ENCODE measurements at places on chromosomes 5 and 9. TPM values are rescaled to one million over a fixed set of nuclear protein-coding genes. Genes with fewer than 3 reads are reported as not detected.

GRCh38 chr5:131627207-131627865 lies 7.7 kb downstream of the RAPGEF6 start:
- no peaks in the 10 kb centered on the region for H3K36me3 ChIP-seq
- no peaks in the 10 kb centered on the region for H3K27me3 ChIP-seq
- H3K4me1 ChIP-seq: peaks cover 30% of the 10 kb centered on the region
- no peak overlapping the region for H3K27ac ChIP-seq
- no peak for DNase-seq

DNA sequence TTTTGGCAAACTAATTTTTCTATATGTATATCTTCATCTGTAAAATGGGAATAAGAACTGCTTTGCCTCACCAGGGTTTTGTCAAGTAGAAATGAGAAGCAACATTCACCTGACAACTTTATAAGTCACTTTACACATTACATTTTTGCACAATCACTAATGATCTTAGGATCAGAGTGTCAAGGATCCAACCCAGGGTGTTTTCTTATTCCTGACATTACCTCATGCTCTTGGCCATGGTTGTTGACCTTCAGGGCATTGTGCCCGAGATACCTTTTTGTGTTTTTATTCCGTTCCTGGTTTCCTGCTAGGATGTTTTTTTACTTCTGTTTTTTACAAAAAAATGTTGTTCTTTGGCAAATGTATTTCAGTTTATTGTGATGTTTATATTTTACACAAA lies 22.2 kb upstream of the RASA1 start:
- H3K36me3 ChIP-seq: no peaks in the 10 kb centered on the region
- no peak for DNase-seq
- no peak overlapping the region for H3K4me3 ChIP-seq
- no peaks in the 10 kb centered on the region for H3K27me3 ChIP-seq
- H3K27ac ChIP-seq: no peak overlapping the region

GRCh38 chr5:134003817-134004625 lies 754 bp downstream of the VDAC1 start:
- H3K27ac ChIP-seq: peak overlapping the region; percentile 100
- peak overlapping the region; percentile 90 for H3K4me3 ChIP-seq
- peaks cover 12% of the 10 kb centered on the region for H3K36me3 ChIP-seq

DNA sequence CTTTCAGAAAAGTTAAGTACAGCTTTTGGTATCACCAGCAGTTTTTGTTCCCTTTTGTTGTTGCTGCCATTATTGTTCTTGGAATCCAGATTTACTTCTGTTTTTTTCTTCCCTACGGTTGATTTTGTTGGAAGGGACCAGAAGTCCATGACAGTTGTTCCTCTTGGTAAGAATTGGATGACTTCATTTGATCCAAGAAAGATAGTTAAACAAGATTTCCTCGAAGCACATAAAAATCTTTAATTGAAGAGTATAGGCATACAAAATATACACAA lies 65.4 kb downstream of the CDC42SE2 start:
- no peak overlapping the region for H3K27ac ChIP-seq
- H3K36me3 ChIP-seq: no peaks in the 10 kb centered on the region
- H3K4me3 ChIP-seq: no peak overlapping the region

GRCh38 chr5:89372176-89372575 lies 489.2 kb upstream of the MEF2C start:
- DNase-seq: no peak
- H3K27me3 ChIP-seq: no peaks in the 10 kb centered on the region
- H3K4me1 ChIP-seq: no peaks in the 10 kb centered on the region
- no peaks in the 10 kb centered on the region for H3K36me3 ChIP-seq
- H3K27ac ChIP-seq: no peak overlapping the region
- no peak overlapping the region for H3K4me3 ChIP-seq

- H3K36me3 ChIP-seq: no peaks in the 10 kb centered on the region
- no peak for DNase-seq
- H3K4me3 ChIP-seq: no peak overlapping the region
- no peaks in the 10 kb centered on the region for H3K4me1 ChIP-seq
- no peak overlapping the region for H3K27ac ChIP-seq
Measured at GRCh38 chr5:61055434-61056006, 106.7 kb downstream of the SMIM15 start.

- H3K27ac ChIP-seq: no peak overlapping the region
- no peak for DNase-seq
- H3K4me1 ChIP-seq: no peaks in the 10 kb centered on the region
- no peaks in the 10 kb centered on the region for H3K27me3 ChIP-seq
- H3K36me3 ChIP-seq: no peaks in the 10 kb centered on the region
Measured at GRCh38 chr9:76605321-76605900, 146.4 kb downstream of the GCNT1 start.

DNA sequence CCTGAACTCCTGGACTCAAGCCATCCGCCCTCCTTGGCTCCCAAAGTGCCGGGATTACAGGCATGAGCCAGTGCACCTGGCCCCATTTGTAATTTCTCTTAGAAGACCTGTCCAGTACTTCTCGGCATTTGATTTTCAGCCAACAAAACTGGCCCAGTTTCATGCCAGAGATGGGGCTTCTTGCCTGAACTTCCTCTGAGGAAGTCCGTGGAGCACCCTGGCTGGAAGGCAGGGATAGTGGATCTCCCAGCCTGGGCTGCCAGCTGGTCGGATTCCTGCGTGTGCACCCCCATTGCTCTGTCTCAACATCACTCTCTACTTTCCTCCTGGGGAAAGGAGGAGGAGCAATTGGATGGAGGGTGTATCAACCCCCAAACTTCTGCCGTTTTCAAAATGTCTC lies 39.0 kb downstream of the FAM78A start:
- H3K4me1 ChIP-seq: peaks cover 49% of the 10 kb centered on the region

DNA sequence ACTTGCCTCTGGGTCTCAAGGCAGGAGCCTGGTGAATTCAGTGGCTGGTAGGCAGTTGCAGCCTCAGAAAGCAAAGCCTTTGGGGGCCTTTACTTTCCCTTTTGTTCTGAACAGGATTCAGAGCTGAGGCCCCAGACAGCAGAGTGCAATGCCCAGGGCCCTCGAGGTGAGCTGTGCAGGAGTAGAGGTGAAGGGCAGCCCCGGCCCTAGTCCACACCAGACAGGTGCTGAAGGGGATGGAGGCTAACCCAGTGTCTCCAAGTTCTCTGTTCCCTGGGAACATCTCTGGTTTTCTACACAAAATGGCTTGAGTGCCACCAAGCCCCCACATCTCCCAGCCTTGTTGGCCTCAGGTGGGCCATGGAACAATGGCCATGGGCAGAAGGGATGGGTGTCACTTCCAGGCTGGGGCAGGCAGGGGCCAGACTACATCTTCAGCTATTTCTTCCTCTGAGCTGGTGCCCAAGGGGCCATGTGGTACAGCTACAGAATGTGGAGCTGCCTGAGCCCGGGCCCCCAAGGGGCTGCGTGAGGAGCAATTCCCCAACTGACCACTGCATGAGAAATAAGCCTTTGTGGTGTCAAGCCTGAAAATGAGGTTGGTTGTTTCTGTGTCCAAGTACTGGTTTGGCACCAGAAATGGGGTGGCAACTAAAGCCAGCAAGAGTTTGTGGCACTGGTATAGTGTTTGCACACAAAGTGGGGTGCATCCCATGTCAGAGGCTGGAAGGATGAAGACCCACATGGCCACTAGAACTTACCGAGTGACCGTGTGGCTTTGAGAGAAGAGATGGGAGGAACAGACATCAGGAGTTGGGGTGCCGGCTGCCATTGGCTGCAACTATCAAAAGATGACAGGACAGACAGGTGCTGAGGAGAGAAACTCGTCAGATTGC lies 57.8 kb downstream of the BARX1 start:
- H3K4me3 ChIP-seq: no peak overlapping the region
- no peak for DNase-seq
- H3K4me1 ChIP-seq: no peaks in the 10 kb centered on the region
- no peaks in the 10 kb centered on the region for H3K27me3 ChIP-seq

- peaks cover 8% of the 10 kb centered on the region for H3K4me1 ChIP-seq
- DNase-seq: no peak
- no peak overlapping the region for H3K4me3 ChIP-seq
Measured at GRCh38 chr5:131511934-131512333, 123.1 kb downstream of the RAPGEF6 start.

DNA sequence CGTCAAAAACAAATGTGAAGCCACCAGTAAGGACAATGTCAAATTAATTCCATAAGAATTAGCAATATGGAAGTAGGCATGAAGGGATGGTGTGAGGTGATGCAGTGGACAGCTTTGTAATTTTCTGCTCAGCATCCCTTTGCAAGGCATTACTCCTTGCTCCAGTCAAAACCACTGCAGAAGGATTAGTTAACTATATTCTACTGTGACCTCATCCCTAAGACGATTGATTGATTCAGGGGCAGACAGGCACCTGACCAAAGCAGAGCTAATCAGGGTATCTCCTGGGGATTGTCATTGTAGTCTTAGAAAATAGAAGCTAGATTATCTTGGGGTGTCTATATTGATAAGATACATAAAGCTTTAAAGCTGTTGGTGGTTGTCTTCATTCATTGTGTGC lies 98.7 kb downstream of the NMUR2 start:
- H3K4me3 ChIP-seq: no peak overlapping the region
- H3K4me1 ChIP-seq: no peaks in the 10 kb centered on the region
- no peaks in the 10 kb centered on the region for H3K36me3 ChIP-seq
- H3K27me3 ChIP-seq: no peaks in the 10 kb centered on the region
- H3K27ac ChIP-seq: no peak overlapping the region
- no peak for DNase-seq

- DNase-seq: no peak
- peaks cover 3% of the 10 kb centered on the region for H3K4me1 ChIP-seq
- no peak overlapping the region for H3K27ac ChIP-seq
- H3K36me3 ChIP-seq: no peaks in the 10 kb centered on the region
Measured at GRCh38 chr5:5983261-5983980, 394.9 kb downstream of the MED10 start.

- no peaks in the 10 kb centered on the region for H3K36me3 ChIP-seq
- no peaks in the 10 kb centered on the region for H3K27me3 ChIP-seq
- no peaks in the 10 kb centered on the region for H3K4me1 ChIP-seq
- H3K27ac ChIP-seq: peak overlapping the region; percentile 77
- peak; percentile 91 for DNase-seq
Measured at GRCh38 chr5:68170826-68171558, 44.6 kb upstream of the PIK3R1 start.

GRCh38 chr9:83061990-83062650 lies 822 bp downstream of the RASEF start:
- no peaks in the 10 kb centered on the region for H3K36me3 ChIP-seq
- DNase-seq: no peak
- peaks cover 19% of the 10 kb centered on the region for H3K4me1 ChIP-seq

DNA sequence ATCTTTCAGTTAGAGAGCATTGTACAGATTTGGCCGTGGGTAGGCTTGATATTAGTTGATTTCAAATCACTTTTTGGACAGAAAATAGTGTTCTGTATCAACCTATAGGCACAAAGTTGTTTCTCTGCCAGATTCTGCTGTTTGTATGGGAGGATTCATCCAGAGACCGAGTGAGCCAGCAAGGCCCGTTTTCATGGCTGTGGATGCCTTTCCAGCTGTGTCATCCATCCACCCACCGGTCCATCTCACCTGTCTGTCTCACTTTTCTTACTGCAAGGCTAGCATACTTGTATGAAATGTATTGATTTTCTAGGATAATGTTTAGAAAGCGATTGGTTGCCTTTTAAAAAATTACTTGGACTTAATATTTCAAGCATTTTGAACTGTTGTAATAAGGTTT lies 34.4 kb downstream of the ICE1 start:
- H3K27me3 ChIP-seq: no peaks in the 10 kb centered on the region
- H3K27ac ChIP-seq: no peak overlapping the region
- no peaks in the 10 kb centered on the region for H3K4me1 ChIP-seq
- DNase-seq: no peak
- H3K4me3 ChIP-seq: no peak overlapping the region

DNA sequence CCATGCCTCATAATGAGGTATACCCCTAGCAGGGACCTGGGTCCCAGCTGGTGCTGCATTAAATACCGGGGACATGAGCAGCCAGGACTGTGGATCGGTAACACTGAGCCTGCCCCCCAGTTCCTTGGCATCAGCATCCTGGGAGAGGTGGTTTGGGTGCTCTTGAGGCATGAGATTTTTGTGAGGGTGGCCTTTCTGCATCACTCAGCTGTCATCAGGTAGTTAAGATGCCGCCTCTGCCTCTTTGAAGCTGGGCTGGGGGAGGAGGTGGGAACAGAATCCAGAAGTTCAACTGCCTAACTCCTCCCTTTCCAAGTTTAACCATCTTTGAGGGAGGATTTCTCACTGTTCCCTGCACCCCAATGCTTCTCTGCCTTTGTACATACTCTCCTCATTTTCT lies 112.7 kb downstream of the PDZD2 start:
- DNase-seq: no peak
- no peak overlapping the region for H3K4me3 ChIP-seq
- no peaks in the 10 kb centered on the region for H3K36me3 ChIP-seq
- H3K4me1 ChIP-seq: peaks cover 9% of the 10 kb centered on the region
- no peaks in the 10 kb centered on the region for H3K27me3 ChIP-seq
- H3K27ac ChIP-seq: no peak overlapping the region

DNA sequence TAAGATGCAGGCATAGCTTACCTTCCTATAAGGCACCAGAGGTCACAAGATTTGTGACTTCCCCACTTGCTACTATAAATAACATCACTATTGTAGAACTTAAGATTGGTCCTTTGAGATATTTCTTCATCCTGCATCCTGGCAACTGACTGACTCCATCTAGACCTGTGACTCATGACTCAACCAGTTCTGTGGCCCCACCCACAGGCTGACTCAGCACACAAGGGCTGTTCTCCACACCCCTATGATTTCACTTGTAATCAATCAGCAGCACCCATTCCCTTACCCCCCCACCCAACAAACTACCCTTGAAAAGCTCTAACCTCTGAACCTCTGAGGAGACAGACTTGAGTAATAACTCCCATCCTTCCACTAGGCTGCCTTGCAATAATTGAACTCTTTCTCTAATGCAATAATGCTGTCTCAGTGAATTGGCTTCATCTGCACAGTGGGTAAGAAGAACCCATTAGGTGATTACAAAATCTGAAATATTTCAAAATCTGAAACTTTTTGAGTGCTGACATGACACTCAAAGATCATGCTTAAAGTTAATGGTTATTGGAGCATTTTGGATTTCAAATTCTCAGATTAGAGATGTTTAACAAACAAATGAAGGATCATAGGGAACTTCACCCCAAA lies 296.7 kb downstream of the ARL15 start:
- no peaks in the 10 kb centered on the region for H3K36me3 ChIP-seq
- H3K27me3 ChIP-seq: no peaks in the 10 kb centered on the region

The GABRA6 gene
- not detected for total RNA-seq

The TLX3 gene
- total RNA-seq: not detected

The PDE8B gene
- 64.5 TPM for total RNA-seq

The CSF1R gene
- total RNA-seq: 24.6 TPM

The CORO2A gene
- 0.39 TPM for total RNA-seq
